RPMI8226 (cell line): ENCODE measurements at places on chromosomes 12 and 14.

DNA sequence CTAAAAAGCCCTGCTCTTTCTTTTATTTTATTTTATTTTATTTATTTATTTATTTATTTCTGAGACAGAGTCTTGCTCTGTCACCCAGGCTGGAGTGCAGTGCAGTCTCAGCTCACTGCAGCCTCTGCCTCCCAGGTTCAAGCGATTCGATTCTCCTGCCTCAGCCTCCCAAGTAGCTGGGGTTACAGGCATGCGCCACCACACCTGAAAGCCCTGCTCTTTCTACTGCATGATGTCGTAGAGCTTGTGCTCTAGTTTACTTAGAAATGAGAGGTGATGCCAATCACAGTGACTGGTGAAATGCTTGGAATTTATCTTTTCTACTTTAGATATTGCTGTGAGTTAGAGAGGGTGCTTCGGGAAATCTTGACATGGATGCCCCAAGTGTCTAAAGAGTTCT is 54.5 kb downstream of the DAD1 start:
- no peak for DNase-seq

- no peak for DNase-seq
These were observed 16.6 kb downstream of the FBRSL1 start for GRCh38 chr12:132506328-132507160.

DNA sequence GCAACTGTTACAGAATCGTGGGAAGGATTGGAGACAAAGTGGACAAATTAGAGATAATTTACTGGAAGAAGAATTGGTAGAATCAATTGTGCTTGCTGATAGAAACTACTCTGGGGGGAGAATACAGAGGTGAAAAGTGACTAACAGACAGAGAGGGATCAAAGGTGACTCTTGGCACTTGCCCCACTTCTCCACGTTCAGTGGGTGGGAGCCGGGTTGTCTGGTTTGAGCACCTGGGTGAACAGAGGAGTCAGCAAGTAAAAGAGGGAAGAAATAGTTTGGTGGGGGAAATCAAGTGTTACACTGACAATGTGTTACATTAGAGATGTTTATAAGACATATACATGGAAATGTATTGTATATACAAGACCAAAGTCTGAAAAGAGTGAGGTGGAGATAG is 69.1 kb downstream of the PPP2R5E start:
- DNase-seq = peak; percentile 74

GRCh38 chr12:1367331-1368291 is 226.8 kb downstream of the FBXL14 start:
- DNase-seq = no peak

- no peak for DNase-seq
These were observed 100.2 kb upstream of the EVL start for GRCh38 chr14:99964979-99965378.

GRCh38 chr14:27392153-27392552 is 794.3 kb upstream of the NOVA1 start:
- no peak for DNase-seq
